ENCODE measurements at places on chromosomes 5 and 9.

GRCh38 chr9:18699764-18700163 lies 225.8 kb downstream of the ADAMTSL1 start:
- no peak for DNase-seq

- DNase-seq, result no peak
Measured at GRCh38 chr9:125843646-125844045, 96.5 kb downstream of the PBX3 start.

DNA sequence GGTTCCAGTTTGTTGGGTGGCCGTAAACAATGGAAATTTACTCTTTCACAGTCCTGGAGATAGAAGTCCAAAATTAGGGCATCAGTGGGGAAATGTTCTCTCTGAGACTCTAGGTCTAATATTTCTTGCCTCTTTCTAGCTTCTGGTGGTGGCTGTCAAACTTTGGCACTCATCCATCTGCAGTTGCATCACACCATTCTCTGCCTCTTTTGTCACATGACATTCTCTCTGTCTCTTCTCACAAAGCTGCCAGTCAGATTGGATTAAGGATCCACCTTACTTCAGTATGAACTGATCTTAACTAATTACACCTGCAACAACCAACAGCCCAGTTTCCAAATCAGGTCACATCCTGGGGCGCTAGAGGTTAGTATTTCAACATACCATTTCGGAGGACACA lies 222.9 kb upstream of the FTMT start:
- DNase-seq, result no peak

DNA sequence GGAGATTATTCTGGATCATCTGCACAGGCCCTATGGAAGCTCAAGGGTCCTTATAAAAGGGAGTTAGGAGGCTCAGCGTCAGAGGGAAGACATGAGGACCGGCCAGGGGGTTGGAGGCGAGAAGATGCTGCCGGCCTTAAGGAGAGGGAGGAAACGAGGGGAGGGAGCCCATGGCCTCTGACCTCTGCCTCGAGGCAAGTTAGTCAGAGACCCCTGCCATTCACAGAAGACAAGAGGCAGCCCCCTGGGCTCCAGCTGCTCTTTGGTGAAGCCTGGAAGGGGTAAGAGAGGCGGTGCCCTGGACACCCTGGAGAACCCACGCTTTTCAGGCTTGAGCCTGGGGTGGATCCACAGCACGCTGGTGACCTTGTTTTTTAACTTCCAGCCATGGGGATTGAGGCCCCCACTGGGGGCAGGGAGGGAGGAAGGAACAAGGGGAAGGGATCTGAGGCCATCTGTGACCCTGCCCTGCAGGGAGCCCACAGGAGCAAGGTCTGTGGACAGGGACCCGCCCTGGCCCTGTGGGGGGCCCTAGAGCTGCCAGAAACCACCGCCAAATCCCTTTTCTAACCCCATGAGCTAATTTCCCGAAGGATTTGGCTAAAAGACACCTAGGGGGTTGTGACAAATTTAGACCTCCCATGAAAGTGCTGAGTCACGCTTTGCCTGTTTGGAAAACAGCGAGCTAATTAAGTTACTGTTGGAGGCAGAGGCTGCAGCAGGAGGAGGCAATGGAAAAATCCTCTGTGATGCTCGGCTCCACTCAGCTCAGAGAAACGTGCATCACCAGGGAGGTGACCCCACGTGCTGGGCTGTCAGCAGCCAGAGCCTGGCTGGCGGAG lies 49.7 kb downstream of the OLFM1 start:
- no peak for DNase-seq

GRCh38 chr5:103090791-103091190 lies 29.1 kb downstream of the GIN1 start:
- no peak for DNase-seq

- DNase-seq, result no peak
Measured at GRCh38 chr5:140240987-140241706, 61.8 kb downstream of the PFDN1 start.

All from stimulated activated CD8-positive, alpha-beta memory T cell treated with anti-CD3 and anti-CD28 coated beads, Interleukin-7, amount 100 ng/mL, for 1 hour (primary cell).